ENCODE measurements at places on chromosomes 6 and 20.

- DNase-seq, result no peak
These were observed 5.6 kb upstream of the PHACTR3 start for GRCh38 chr20:59598625-59599310.

GRCh38 chr6:42417641-42418112 lies 34.0 kb downstream of the TRERF1 start:
- DNase-seq, result no peak

DNA sequence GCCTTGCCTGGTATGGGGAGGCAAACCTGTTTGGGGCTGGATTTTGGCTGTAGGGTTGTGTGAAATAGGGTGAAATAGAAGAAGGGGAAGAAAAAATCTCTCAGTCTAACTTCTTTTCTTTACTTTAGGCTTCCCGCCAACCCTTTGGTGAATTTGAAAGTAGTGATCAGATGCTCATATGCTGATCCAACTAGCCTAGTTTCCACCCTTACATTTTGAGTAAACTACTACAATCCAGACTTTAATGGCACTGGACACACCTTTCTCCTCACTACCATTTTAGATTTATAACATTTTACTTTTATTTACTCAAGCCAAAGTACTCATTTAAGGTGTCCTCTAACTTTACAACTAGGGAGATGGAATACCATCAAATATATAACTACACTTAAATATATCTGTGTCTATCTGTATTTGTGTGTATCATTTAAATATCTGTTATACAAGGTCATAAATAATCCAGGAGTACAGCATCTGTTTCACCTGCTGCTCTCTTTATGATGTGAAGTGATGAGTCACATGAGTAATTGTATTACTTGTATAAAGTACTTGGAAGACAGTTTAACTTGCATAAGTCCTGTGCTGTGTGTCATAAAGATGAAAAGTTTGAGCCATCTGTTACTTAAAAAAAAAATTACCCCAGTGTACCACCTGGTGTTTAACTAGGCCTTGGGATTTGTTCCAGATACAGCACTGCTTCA lies 172.1 kb downstream of the CDKAL1 start:
- DNase-seq, result no peak

- no peak for DNase-seq
These were observed 24.8 kb downstream of the RRBP1 start for GRCh38 chr20:17657079-17657825.

DNA sequence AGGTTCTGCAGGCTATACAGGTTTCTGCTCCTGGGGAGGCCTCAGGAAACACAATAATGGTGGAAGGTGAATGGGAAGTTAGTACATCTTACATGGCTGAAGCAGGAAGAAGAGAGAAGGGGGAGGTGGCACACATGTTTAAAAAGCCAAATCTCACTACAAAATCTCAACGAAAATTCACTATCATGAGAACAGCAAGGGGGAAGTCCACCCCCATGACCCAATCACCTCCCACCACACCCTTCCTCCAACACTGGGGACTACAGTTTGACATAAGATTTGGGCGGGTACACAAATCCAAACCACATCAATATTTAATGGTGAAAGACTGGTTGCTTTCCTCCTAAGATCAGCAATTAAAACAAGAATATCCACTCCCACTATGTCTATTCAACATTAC lies 13.8 kb upstream of the POLR1H start:
- DNase-seq, result no peak

DNA sequence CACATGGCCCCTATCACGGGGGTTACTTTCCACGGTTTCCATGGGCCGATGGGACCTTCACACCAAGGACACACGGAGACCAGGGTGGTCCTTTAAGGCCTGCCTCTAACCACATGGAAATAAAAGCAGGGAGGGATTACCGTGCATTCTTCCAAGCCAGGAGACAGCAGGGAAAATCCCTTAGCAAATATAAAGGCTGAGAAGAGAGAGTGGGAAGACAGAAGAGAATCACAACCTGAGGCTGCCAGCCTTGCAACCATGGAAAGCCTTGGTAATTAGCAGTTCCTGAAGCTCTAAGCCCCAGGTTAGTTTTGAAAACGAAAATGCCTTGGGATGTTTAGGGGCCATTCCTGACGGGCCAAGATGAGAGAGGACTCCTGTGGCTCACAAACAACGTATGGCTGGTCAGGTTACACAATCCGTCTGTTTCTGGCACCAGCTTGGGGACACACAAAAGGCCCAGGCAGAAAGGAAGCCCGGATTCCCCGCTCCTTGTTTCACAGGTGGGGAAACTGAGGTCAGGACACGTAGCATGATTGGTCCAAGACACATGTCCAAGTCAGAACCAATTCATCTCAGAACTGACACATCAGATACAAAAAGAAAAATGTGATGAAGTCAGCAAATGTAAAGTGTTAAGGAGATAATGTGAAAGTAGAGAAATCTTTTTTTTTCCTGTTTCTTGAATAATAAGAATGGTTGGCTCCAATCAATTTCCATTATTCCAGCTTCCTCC lies 2.8 kb downstream of the PREX1 start:
- no peak for DNase-seq

DNA sequence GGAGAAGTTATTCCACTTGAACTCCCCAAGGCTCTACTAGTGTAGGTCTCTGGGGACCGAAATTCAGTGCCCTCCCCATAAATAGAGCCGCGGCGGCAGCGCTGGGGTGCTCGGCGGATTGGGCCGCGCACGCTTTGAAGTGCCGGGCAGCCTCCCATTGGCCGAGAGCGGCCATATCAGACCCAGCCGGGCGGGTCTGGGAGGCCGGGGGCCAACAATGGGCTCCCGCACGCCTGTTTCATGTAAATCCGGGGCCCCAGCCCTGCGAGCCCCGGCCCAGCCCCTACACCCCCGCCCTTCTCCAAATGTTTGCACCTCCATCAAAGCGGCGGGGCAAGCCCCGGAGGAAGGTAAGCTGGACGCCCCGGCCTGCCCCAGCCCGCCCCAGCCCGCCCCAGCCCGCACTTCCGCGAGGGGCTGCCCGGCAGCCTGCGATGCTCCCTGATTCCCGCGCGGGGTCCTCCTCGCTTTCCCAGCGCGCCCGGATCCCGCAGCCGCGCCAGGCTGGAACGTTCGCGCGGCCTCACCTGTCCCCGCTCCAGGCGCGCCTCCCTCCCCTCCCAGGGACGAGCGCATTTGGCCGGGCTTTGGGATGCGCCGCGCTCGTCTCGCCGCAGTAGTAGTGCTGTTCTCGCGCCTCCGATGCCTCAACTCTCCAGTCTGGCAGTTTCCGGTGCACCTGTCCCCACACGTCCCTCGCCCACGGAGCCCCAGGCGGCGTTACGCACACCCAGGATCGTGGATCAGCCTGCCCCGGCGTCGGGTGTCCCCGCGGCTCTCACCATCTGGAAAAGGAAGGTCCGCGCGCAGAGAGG lies at the start of gene TBXT:
TBXT (minus strand) TSS at position 51 of the 815 bp plus-strand sequence. CDS start 260 bp downstream, outside the sequence.
- DNase-seq, result no peak

DNA sequence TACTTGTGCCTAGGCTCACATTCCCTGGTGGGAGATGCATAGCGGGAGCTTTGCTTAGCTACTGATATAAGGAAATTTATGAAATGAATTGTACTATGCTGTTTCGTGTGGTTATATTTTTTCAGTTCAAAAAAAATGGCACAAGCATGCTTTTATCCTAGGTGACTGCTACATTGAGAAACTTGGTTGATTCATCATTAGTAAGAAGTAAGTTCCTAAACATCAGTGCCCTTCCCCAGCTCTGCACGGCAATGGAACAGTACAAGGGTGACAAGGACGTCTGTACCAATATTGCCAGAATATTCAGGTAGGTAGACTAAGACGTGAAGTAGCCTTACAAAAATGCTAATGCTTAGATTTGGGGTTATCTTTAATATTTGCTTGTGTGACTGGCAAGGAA lies 79.7 kb downstream of the ARMC2 start:
- no peak for DNase-seq

- DNase-seq, result no peak
These were observed 30.1 kb downstream of the RIMS4 start for GRCh38 chr20:44780226-44780625.

DNA sequence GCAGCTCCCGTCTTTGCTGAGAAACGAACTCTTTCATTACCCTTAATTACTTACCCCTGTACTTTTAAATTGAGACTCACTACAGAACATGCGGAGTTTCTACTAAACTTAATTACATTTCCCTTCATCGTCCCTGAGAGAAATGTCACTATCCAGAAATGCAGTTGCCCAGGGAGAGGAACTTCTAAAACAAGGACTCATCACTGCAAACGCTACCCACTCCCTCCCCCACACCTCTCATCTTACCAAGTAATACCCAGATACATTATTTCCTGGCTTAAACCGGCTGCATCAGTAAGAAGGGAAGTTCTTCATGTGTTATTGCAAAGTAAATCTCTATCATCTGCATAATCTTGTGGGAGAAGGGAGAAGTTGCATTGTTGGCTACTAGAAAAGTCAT lies 138.3 kb downstream of the IPCEF1 start:
- DNase-seq, result no peak

GRCh38 chr6:116847227-116847626 lies 18.3 kb upstream of the GPRC6A start:
- DNase-seq, result no peak

DNA sequence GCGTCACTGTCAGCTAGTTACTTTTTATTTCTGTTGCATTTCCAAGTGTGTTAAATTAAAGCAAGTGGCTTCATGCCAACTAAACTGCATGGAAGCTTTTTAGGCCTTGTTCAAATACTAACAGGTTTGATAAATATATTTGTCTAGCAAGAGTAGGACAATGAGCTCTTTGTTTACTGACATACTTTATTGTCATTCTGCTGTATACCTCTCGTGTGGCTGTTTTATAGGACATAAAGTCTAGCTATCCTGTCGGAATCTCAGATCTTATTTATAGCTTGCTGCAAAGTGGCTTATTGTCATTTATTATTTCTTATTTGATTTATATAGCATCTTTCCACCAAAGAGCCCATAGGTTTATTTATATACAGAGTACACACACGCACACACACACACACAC lies 711.1 kb downstream of the KIF16B start:
- DNase-seq, result no peak

All from activated naive CD8-positive, alpha-beta T cell treated with anti-CD3 and anti-CD28 coated beads, Interleukin-2, amount 50 U/mL, for 16 hours (primary cell).